MCF 10A (cell line): ENCODE measurements at places on chromosomes 3 and 15. TPM values are rescaled to one million over a fixed set of nuclear protein-coding genes. Genes with fewer than 3 reads are reported as not detected.

Gene CCDC9B
- total RNA-seq: 36.0 and 45.3 TPM in 2 replicates

Gene PLSCR4
- 2.5 and 4.4 TPM in 2 replicates for total RNA-seq

Gene IL17RB
- 0.19 and 0.42 TPM in 2 replicates for total RNA-seq

Gene CYP8B1
- not detected in 2 replicates for total RNA-seq

Gene VILL
- not detected in 2 replicates for total RNA-seq

Gene CELSR3
- 17.6 and 21.5 TPM in 2 replicates for total RNA-seq

- peak; percentile 53 for DNase-seq
Observed at GRCh38 chr3:139555249-139555648, 15.7 kb upstream of the RBP1 start.

- DNase-seq: peak; percentile 90
Observed at GRCh38 chr3:12679468-12679867, 15.6 kb upstream of the RAF1 start.

- no peak for DNase-seq
Observed at GRCh38 chr3:129052675-129053074, 7.9 kb upstream of the GP9 start.

- no peak for DNase-seq
Observed at GRCh38 chr3:64257100-64257755, 32.0 kb upstream of the PRICKLE2 start.

GRCh38 chr3:23219552-23219951 lies 16.4 kb downstream of the UBE2E2 start:
- no peak for DNase-seq

- no peak for DNase-seq
Observed at GRCh38 chr3:113927556-113927955, 20.3 kb upstream of the ZDHHC23 start.

DNA sequence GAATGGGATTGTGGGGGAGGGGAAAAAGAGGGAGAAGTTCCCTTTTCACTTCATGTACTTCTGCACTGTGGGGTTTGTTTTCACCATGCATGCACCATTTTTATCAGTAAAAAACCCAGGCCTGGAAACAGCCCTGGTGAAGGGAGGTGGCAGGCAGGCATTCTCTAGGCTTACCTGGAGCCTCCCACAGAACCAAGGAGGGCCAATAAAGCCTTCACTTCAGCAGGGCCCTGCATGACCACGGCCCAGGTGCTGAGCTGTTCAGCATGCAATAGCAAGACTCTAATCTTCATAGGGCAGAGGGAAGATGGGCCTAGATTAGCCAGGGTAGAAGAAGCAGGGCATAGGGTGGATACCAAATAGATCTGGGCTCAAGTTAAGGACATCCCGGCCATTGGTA lies 49.6 kb downstream of the SCN5A start:
- DNase-seq: no peak

DNA sequence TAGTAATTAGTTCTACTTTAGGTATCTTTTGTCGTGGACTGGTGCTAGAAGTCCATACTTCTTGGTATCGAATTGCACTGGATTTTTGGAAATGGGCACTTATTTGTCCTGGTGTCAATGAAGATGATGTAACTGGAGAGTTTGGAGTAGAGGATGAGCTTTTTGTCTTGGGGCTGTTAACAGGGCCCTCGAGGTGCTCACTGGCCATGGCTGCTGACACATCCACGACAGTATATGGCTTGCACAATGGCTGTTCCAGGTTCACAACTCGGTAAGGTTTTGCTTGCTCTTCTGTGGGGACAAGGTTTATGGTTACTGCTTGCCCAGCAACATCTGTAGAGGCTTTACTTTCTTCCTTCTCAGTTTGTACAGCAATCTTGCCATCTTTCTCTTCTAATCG lies 109.4 kb upstream of the TSPAN3 start:
- DNase-seq: no peak

DNA sequence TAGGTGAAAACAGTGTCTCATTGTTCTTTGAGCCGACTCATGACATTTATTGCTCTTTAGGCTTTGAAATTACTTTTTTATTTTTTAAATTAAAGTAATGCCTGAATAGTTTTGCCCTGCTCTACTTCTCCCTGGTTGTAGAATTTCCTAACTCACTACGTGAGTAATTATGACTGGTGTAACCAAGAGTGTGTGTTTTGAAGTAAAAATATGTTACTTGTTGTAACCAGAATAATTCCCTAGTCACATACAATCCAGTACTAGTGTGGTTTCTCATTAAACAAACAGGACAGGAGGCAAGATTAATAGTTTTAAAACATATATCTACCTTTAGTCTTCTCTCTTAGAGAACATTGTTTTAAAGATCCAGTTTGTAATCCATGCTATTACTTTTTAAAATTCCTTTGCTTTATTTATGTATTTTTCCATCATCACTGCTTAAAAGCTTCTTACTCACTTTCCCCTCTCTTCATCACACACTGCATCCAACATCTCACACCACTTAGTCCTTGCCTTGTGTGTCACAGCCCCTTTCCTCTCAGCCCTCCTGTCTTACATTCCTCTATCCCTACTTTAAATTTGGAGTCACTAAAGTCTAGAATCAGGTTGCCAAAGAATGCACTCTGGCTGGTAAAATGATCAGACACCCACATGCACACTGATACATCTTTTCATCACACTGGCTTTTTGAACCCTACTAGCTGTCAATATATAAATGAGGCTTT lies 219.7 kb downstream of the WNT5A start:
- peak; percentile 9 for DNase-seq

GRCh38 chr15:91186904-91187656 lies 87.0 kb downstream of the SV2B start:
- peak; percentile 56 for DNase-seq

GRCh38 chr3:123319760-123320159 lies 118.0 kb downstream of the SEC22A start:
- no peak for DNase-seq

- DNase-seq: peak; percentile 72
Observed at GRCh38 chr3:150925751-150926201, 20.5 kb upstream of the MINDY4B start.

GRCh38 chr15:82943176-82943575 lies 9.3 kb downstream of the HOMER2 start:
- no peak for DNase-seq

- DNase-seq: no peak
Observed at GRCh38 chr3:154829929-154830328, 250.2 kb upstream of the MME start.

DNA sequence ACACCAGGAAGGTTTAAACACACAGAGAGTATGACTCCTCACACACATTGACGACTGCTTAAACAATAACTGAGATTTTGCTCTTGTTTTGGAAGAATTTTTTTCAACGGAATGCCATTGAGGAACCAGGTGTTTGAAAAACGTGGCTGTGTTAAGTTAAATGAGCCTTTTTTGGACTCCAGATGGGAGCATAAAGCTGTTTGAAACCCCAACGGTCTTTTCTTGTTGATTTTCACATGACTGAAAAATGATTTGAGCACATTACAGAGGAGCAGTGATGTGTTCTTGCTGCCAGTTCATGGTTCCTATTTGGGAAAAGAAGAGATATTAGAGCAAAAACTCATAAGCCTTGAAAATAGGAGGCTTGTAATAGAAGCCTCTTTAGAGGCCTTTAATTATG lies 97.8 kb upstream of the SELENOK start:
- DNase-seq: no peak
